Panc1 (cell line): ENCODE measurements at places on chromosomes 3 and 15. TPM values are rescaled to one million over a fixed set of nuclear protein-coding genes. Genes with fewer than 3 reads are reported as not detected.

The U2SURP gene
- 135 TPM for total RNA-seq

The GABRR3 gene
- not detected for total RNA-seq

DNA sequence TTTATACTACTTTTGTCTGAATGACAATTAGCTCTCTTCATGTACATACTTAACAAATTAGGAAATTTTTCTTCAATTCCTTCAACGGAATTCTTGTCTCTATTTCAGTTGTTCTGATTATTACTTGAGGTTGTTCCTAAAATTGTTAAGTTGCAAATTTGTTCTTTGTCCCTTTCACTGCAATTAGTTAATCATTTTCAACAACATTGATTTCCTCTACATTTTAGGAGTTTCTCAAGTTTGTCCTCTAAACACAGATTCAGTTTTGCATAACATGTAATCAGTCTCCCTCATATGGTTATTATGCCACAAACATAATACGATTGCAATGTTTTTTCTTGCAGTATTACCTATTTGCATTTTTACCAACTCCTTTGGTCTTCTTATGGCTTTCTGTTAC is 283.5 kb downstream of the SV2B start:
- H3K36me3 ChIP-seq, result no peaks in the 10 kb centered on the region
- H3K27ac ChIP-seq, result no peak overlapping the region
- H3K4me3 ChIP-seq, result no peak overlapping the region

- H3K36me3 ChIP-seq, result no peaks in the 10 kb centered on the region
- H3K4me3 ChIP-seq, result no peak overlapping the region
- no peaks in the 10 kb centered on the region for H3K4me1 ChIP-seq
- H3K27ac ChIP-seq, result no peak overlapping the region
Observed at GRCh38 chr3:37544869-37545352, 316.8 kb upstream of the CTDSPL start.

GRCh38 chr15:26628879-26629529 is 143.9 kb downstream of the GABRB3 start:
- H3K4me1 ChIP-seq, result no peaks in the 10 kb centered on the region
- H3K4me3 ChIP-seq, result no peak overlapping the region
- no peak for DNase-seq
- no peaks in the 10 kb centered on the region for H3K27me3 ChIP-seq

GRCh38 chr15:62841891-62842559 is 200.5 kb upstream of the TPM1 start:
- H3K4me1 ChIP-seq, result peaks cover 22% of the 10 kb centered on the region
- H3K27me3 ChIP-seq, result no peaks in the 10 kb centered on the region
- H3K36me3 ChIP-seq, result no peaks in the 10 kb centered on the region
- no peak overlapping the region for H3K27ac ChIP-seq
- no peak for DNase-seq

GRCh38 chr15:94259121-94259751 is 27.9 kb downstream of the MCTP2 start:
- no peaks in the 10 kb centered on the region for H3K4me1 ChIP-seq
- DNase-seq, result no peak
- no peaks in the 10 kb centered on the region for H3K36me3 ChIP-seq
- H3K27me3 ChIP-seq, result no peaks in the 10 kb centered on the region
- no peak overlapping the region for H3K27ac ChIP-seq

DNA sequence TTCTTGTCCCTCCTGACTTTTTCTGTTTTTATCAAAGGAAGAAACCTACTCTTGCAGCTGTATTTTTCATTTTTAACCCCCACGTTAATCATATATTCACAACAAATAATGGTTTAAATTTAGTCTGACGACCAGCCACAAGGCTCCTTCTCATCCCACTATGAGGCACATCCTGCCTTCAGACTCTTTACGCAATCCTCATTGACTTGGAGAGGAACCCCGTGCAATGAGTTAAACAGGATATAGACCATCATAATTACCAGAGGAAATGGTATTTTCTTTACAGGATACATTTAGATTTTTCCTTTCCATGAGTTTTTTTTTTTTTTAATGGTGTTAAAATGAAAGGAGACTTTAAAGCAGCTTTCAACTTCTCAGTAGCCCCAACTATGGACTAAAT is 68.5 kb downstream of the WWTR1 start:
- H3K36me3 ChIP-seq, result peaks cover 3% of the 10 kb centered on the region; the same call in 1 of the 2 replicates
- H3K27ac ChIP-seq, result peak overlapping the region; percentile 100
- DNase-seq, result no peak
- H3K4me3 ChIP-seq, result no peak overlapping the region
- peaks cover 100% of the 10 kb centered on the region for H3K4me1 ChIP-seq

- H3K4me1 ChIP-seq, result no peaks in the 10 kb centered on the region
- DNase-seq, result no peak
- no peak overlapping the region for H3K4me3 ChIP-seq
- no peaks in the 10 kb centered on the region for H3K27me3 ChIP-seq
- H3K27ac ChIP-seq, result no peak overlapping the region
- H3K36me3 ChIP-seq, result no peaks in the 10 kb centered on the region
Observed at GRCh38 chr3:46667061-46667621, 26.3 kb downstream of the ALS2CL start.

- no peak overlapping the region for H3K4me3 ChIP-seq
- H3K27me3 ChIP-seq, result no peaks in the 10 kb centered on the region
- H3K36me3 ChIP-seq, result no peaks in the 10 kb centered on the region
- no peak for DNase-seq
Observed at GRCh38 chr3:161905520-161906132, 409.0 kb downstream of the OTOL1 start.

GRCh38 chr3:154660811-154661210 is 230.8 kb upstream of the GPR149 start:
- DNase-seq, result no peak
- no peak overlapping the region for H3K27ac ChIP-seq
- H3K4me1 ChIP-seq, result no peaks in the 10 kb centered on the region
- no peaks in the 10 kb centered on the region for H3K27me3 ChIP-seq

DNA sequence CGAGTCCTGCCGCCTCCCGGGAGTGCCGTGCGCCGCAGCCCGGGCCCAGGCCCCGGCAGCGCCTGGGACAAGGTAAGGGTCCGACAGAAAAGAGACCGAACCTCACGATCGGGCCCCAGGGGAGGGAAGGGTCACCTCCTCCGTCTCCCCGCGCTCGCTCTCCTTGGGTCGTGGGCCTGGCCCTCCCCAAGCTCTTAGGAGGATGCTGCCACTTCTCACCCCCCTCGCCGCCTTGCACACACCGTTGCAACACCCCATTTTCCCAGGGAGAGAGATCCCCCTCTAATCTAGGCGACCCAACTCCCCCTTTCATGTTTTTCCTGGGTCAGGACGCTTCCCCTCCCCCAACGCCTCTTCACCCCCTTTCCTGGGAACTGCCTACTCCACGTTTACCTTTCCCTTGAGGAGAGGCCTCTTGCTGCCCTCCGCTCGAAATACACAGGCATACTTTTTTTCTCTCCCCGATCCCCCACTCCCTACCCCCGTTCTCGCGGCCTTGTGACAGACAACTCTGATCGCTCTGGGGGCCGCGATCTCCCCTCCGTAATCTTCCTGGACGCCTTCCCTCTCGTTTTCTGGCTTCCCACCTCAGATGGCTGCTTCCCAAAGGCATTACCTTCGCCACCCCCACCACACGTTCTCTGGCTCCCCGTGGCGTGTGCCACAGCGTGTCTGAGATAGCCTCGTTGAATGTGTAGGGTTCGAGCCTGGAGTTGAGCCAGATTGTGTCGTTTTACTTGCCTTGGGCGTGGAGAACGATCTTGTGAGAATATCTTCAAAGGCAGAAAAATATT is 688 bp downstream of the SETD5 start:
- H3K27me3 ChIP-seq, result no peaks in the 10 kb centered on the region
- DNase-seq, result no peak
- peaks cover 12% of the 10 kb centered on the region for H3K36me3 ChIP-seq
- H3K4me1 ChIP-seq, result peaks cover 41% of the 10 kb centered on the region
- H3K27ac ChIP-seq, result peak overlapping the region; percentile 98
- H3K4me3 ChIP-seq, result peak overlapping the region; percentile 82

DNA sequence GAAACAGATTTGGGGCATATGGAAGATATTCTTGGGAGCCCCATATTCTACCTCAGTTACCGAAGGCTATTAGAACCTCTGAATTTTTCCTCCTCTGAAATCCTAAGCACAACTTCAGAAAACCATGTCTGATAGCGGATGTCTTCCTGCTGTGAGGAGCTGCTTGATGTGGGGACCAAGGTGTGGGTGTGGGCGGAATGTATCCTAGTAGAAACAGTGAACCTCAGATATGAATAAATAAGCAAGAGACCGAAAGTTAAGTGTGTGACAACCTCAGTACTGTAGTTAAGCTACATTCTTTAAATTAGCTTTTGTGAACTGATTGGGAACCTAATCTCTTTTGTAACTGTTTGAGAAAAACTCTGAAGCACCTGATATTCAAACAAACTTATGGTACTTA is 46.9 kb downstream of the SENP2 start:
- DNase-seq, result no peak
- H3K27me3 ChIP-seq, result no peaks in the 10 kb centered on the region
- no peaks in the 10 kb centered on the region for H3K36me3 ChIP-seq
- H3K4me3 ChIP-seq, result no peak overlapping the region
